Esophagus squamous epithelium (tissue), 5 donors: ENCODE measurements at places on chromosomes 11 and 22.
A peak's percentile ranks its signal among the peaks of the same experiment; 100 is the strongest.

- no peak for DNase-seq
Observed at GRCh38 chr11:64764040-64764611, 4.4 kb upstream of the PYGM start.

DNA sequence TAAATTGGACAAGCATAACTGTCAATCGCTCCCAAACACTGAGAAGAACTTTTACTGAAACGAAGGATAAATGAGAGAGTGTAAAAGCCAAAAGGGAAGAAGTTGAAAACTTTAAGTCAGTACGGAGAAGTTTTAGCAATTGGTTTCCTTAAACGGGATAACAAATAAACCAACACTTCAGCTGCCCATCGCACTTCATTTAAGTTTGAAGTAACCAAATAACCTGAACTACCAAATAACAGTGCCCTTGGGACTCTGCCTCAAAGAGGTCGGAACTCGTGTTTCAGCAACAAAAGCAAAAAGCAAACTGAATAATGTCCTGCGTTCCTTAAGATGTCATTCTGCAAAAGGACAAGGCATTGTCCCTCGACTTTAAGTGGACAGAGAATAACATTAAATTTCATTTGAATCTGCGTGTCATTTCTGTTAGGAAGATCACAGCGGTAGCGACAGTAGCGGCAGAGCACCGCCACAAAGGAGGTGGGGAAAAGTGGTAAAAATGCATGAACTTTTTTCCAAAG lies 127.0 kb upstream of the C11orf58 start:
- no peak for DNase-seq

DNA sequence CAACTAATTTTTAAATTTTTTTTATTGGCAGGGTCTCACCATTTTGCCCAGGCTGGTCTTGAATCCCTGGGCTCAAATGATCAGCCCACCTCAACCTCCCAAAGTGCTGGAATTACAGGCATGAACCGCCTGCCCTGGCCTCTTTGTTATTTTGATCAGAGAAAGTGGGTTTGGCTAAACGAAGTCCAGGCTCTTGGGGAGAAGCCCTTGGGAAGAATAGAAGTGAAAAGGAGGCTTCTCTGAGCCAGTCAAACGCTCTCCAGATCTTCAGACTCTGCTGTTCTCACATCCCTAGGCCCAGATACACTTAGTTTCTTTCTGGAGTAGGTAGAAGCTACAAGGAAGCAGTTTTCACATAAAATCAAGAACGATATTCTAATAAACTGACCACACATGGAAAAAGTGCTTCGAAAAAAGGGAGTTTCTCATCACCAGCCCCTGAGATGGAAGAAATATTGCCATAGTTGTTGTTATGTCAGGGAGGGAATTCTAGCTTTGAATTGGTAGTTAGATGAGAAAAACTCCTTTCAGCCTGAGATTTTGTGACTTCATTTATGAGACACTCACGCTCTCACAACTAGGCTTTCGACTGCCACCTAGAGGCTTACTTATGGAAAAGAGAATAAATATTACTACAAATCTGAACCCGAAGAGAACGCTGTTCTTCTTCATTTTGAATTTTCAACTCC lies 41.7 kb upstream of the AQP11 start:
- peak; percentile 3 for DNase-seq

- DNase-seq = no peak
Observed at GRCh38 chr11:90373971-90374370, 151.1 kb upstream of the CHORDC1 start.

- no peak for DNase-seq
Observed at GRCh38 chr22:24420977-24421343, 6.4 kb upstream of the ADORA2A start.

- DNase-seq = no peak
Observed at GRCh38 chr11:101336858-101337257, 207.2 kb upstream of the PGR start.

GRCh38 chr22:24805790-24806662 lies at the start of gene SGSM1:
SGSM1 (plus strand) TSS chr22:24806211; CDS start chr22:24806326, 115 bp downstream.
- DNase-seq = no peak
